ENCODE measurements at places on chromosomes 2 and 18.

- DNase-seq: no peak
Observed at GRCh38 chr18:55244546-55244945, 285.3 kb upstream of the CCDC68 start.

GRCh38 chr2:59256290-59256689 is 1015.2 kb upstream of the FANCL start:
- DNase-seq: no peak

DNA sequence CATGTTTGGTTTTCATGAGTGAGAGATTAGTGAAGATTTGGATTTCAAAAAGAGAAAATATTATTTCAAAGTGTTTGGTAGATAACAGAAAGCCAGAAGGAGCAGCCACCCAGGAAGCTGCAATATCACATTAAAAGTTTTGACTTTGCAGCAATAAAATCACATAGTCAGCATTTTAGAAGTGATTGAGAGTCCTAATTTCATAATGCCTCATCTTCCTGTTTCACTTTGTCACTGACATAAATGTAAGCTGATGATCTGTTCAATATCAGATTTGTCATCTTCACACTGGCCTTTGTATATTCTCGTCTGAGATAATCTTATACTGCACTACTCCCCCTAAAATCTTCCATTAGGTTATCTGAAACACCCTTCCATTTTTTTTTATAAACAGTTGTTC is 690.5 kb downstream of the ADCYAP1 start:
- no peak for DNase-seq

DNA sequence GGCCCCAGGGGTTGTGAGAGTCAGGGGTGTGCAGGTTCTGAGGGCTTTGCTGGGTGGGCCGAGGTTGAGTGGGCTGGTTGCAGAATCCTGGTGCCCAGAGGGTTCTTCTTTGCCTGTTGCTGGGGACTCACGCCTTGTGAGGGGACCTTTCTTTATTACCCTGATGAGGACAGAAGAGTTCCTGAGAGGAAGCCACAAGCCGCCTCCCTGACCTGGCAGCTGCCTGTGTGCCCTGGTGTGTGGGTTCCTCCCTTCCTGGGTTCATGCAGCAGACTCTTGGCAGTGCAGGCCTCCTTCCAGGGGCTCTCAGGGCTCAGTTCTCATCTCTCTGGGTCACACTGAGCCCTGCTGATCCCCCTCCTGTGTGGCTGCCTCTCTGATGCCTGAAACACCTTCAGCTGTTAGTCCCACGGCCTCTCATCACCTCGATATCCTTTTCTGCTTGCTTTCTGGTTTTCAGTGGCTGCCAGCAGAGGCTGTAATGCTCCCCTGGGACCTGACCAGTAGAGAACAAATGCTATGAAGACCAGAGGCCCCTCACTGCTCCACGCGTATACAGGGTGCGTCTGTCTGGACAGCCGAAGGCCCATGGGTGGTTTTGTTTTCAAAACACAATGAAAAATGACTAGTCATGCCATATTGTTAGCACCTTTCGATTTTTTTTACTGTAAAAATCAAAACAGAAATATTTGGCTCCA is 191.3 kb downstream of the AGAP1 start:
- peak; percentile 22 for DNase-seq

- no peak for DNase-seq
Observed at GRCh38 chr2:83851066-83851465, 608.0 kb downstream of the SUCLG1 start.

- no peak for DNase-seq
Observed at GRCh38 chr18:8786483-8787370, 81.4 kb downstream of the MTCL1 start.

DNA sequence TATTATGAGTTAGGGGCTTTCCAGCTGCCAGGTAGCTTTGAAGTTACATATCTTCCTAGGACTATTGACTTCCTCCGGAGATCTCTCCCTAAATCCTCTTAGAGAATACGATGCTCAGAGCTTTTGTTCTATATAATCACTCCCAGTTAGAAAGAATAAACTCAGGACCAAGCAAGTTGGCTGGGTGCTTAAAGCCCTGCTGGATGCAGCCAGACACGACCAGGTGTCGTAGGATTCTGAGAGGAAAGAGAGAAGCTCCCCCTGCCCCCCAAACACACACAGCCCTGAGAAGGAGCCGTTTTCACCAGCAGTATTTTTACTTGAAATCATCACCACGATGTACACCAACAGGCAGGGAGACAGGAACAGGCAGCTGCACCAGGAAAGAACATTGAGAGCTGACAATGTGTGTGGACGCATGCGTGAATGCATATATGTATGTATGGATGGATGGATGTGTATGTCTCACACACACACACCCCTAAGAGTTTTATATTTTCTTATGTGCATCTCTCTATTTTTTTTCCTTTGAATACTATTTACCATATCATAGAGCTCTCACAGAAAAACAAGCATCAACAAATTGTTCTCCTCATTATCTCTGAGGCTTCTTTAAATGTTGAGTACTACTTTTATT is 382.6 kb downstream of the EPHA4 start:
- DNase-seq: no peak

DNA sequence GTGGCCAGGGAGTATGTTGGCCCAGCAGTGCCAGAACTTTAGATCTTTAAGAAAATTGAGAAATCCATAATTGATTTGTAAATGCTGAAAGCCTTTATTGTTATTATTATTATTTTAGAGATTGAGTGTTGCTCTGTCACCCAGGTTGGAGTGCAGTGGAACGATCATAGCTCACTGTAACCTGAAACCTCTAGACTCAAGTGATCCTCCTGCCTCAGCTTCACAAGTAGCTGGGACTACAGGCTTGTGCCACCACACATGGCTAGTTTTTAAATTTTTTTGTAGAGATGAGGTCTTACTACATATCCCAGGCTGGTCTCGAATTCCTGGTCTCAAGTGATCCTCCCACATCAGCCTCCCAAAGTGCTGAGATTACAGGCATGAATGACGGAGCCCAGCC is 143.2 kb upstream of the CCDC68 start:
- no peak for DNase-seq

DNA sequence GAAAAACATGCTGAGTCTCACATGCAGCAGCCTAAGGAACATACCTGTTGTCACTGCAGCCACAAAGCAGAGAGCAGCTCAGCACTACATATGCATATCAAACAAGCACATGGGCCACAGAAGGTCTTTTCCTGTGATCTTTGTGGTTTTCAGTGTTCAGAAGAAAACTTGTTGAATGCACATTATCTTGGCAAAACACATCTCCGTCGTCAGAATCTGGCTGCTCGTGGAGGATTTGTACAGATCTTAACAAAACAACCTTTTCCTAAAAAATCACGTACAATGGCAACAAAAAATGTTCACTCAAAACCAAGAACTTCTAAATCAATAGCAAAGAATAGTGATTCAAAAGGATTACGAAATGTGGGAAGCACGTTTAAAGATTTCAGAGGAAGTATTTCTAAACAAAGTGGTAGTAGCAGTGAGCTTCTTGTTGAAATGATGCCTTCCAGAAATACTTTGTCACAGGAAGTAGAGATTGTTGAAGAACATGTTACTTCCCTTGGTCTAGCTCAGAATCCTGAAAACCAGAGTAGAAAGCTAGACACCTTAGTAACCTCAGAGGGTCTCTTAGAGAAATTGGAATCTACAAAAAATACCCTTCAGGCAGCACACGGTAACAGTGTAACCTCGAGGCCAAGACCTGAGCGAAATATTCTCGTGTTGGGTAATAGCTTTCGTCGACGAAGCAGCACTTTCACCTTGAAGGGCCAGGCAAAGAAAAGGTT is 34.1 kb downstream of the ZNF407 start:
- peak; percentile 87 for DNase-seq
